ENCODE measurements at places on chromosomes 1 and 21. TPM values are rescaled to one million over a fixed set of nuclear protein-coding genes. Genes with fewer than 3 reads are reported as not detected.

GRCh38 chr1:28301368-28302174, 27.3 kb upstream of the MED18 start:
- peaks cover 6% of the 10 kb centered on the region for H3K27me3 ChIP-seq
- no peak overlapping the region for H3K4me3 ChIP-seq
- no peaks in the 10 kb centered on the region for H3K36me3 ChIP-seq
- peak; percentile 67 for DNase-seq

- peaks cover 12% of the 10 kb centered on the region for H3K4me1 ChIP-seq
- H3K36me3 ChIP-seq = no peaks in the 10 kb centered on the region
- H3K27ac ChIP-seq = no peak overlapping the region
- H3K27me3 ChIP-seq = peaks cover 6% of the 10 kb centered on the region
- DNase-seq = no peak
These were observed 12.8 kb downstream of the XCL1 start for GRCh38 chr1:168589167-168589566.

- no peaks in the 10 kb centered on the region for H3K36me3 ChIP-seq
- no peaks in the 10 kb centered on the region for H3K27me3 ChIP-seq
These were observed 457.2 kb upstream of the ADAMTS5 start for GRCh38 chr21:27423906-27424595.

GRCh38 chr1:78355656-78356055, 135.1 kb upstream of the PTGFR start:
- H3K27me3 ChIP-seq = peaks cover 5% of the 10 kb centered on the region
- H3K4me3 ChIP-seq = no peak overlapping the region
- peaks cover 11% of the 10 kb centered on the region for H3K4me1 ChIP-seq
- H3K27ac ChIP-seq = no peak overlapping the region
- no peak for DNase-seq

GRCh38 chr1:67893126-67893495, 59.8 kb upstream of the GNG12 start:
- H3K4me3 ChIP-seq = no peak overlapping the region
- peak overlapping the region; percentile 33 for H3K27ac ChIP-seq
- peaks cover 89% of the 10 kb centered on the region for H3K4me1 ChIP-seq
- peaks cover 8% of the 10 kb centered on the region for H3K36me3 ChIP-seq
- no peak for DNase-seq

DNA sequence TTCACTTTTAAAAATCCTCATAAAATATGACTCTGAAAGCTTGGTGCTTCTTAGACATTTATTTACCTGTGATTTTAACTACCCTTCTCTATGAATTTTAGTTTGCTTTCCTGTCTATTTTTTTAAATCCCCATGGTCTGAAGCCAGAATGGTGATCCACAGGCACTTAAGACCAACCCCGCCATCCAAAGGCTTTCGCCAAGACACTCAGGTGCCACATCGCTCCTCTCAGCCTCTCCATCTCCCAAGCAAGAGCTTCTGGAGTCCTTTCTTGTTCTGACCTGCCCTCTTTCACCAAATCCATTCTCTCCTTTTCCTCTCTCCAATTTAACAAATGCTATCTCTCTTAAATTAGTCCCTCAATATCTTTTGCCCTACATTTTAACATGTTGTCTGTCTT, 464.6 kb downstream of the PCP4 start:
- H3K27me3 ChIP-seq = no peaks in the 10 kb centered on the region
- peaks cover 6% of the 10 kb centered on the region for H3K36me3 ChIP-seq
- H3K4me1 ChIP-seq = no peaks in the 10 kb centered on the region
- DNase-seq = no peak
- no peak overlapping the region for H3K4me3 ChIP-seq

- H3K36me3 ChIP-seq = no peaks in the 10 kb centered on the region
- H3K4me1 ChIP-seq = no peaks in the 10 kb centered on the region
- H3K4me3 ChIP-seq = no peak overlapping the region
- no peak overlapping the region for H3K27ac ChIP-seq
- peaks cover 2% of the 10 kb centered on the region for H3K27me3 ChIP-seq
These were observed 643.7 kb upstream of the NR5A2 start for GRCh38 chr1:199383793-199384192.

GRCh38 chr1:8197493-8198282, 120.2 kb upstream of the SLC45A1 start:
- peaks cover 54% of the 10 kb centered on the region for H3K4me1 ChIP-seq
- H3K36me3 ChIP-seq = no peaks in the 10 kb centered on the region
- peak overlapping the region; percentile 63 for H3K4me3 ChIP-seq
- peak overlapping the region; percentile 79 for H3K27ac ChIP-seq
- DNase-seq = peak; percentile 83

- peaks cover 4% of the 10 kb centered on the region for H3K36me3 ChIP-seq
- H3K4me3 ChIP-seq = no peak overlapping the region
- H3K27ac ChIP-seq = no peak overlapping the region
These were observed 7.9 kb downstream of the LYST start for GRCh38 chr1:235858766-235859165.

DNA sequence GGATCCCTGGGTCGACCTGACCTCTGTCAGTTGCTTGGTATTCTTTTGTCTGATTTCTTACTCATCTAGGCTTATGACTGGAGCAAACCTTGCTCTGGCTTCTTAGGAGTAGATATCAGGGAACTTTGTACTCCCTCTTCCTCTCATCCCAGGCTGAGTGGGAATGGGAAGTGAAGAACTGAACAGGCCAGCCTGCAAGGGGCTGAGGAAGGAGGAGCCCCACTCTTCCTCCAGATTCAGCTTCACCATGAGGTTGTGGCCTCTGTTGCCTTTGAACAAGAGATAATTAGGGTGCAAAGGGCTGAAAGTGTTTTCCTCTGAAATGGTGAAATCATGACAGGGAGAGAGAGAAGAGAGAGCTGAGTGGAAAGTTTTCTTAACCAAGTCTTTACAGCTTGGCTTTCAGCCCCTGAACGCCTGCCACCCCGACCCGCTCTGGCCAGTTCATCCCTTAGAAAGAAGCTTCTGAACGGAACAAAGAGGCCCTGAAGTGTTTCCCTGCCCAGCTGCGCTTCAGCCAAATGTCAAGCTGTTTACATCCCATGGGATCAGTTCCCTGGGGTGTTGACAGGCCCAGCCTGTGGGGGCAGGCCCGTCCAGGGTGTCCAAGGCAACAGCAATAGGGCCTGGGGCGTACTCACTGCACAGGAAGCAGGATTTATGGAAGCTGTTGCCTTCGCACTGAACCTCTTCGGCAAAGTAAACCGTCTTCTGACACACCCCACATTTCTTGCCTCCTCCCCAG, 11.2 kb downstream of the CSRP1 start:
- DNase-seq = peak; percentile 44
- H3K4me1 ChIP-seq = peaks cover 91% of the 10 kb centered on the region
- H3K27me3 ChIP-seq = peaks cover 20% of the 10 kb centered on the region
- H3K36me3 ChIP-seq = peaks cover 88% of the 10 kb centered on the region
- peak overlapping the region; percentile 66 for H3K4me3 ChIP-seq
- H3K27ac ChIP-seq = peak overlapping the region; percentile 90

DNA sequence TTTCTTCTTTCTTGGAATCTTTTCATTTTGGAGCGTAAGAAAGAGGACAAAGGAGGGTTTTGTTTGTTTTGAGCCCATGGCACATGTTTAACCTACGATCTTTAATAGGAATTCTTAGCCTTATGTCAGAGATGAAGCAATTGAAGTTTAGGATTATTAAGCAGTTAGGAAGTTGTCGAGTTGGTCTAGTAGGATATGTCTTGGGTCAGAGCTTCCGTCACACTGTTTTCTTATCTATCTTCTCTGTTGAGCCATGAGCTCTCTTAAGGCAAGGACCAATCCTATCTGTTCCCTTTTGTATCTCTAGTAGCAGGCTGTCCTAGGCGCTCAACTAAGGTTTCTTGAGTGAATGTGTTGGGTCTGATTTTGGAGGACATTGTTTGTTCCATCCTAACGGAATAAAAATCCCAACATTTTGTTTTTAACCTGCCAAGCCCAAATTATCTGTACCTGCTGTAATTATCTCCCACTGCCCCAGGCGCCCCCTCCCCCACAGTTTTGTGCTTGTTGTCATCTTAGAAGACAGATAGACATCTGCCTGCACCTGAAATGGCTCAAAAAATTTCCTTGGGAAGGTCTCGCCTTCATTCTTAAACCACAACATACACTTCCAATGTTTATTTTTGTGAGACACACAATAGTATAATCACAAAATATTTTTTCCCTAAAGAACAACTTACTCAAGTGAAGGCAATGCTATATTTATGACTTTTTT, 95.3 kb upstream of the GADD45A start:
- no peak for DNase-seq
- peak overlapping the region; percentile 63 for H3K27ac ChIP-seq
- H3K4me1 ChIP-seq = peaks cover 47% of the 10 kb centered on the region
- no peaks in the 10 kb centered on the region for H3K27me3 ChIP-seq
- no peak overlapping the region for H3K4me3 ChIP-seq

DNA sequence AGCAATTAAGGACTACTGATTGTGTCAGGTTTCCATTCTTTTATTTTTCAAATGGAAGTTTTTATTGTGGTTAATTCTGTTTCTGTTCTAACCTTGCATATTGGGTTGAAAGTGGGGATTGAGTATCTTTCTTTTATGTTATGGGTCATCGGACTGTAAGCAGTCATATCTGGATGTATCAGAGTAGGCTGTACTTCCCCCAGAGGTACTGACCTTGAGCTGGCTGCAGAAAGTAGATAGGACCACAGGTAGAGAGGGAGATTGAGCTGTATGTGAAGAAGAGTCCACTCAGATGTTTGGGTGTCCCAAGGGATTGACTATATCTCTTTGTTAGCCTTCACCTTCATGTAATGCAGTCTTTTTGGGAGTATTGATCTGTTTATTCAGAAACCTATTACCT, 20.5 kb upstream of the ALG14 start:
- H3K27ac ChIP-seq = no peak overlapping the region
- no peak overlapping the region for H3K4me3 ChIP-seq
- H3K36me3 ChIP-seq = no peaks in the 10 kb centered on the region
- peaks cover 4% of the 10 kb centered on the region for H3K4me1 ChIP-seq
- no peak for DNase-seq

GRCh38 chr1:221101807-221102605, 222.8 kb downstream of the HLX start:
- H3K4me1 ChIP-seq = peaks cover 66% of the 10 kb centered on the region
- H3K27ac ChIP-seq = peak overlapping the region; percentile 73
- DNase-seq = peak; percentile 84
- H3K36me3 ChIP-seq = peaks cover 22% of the 10 kb centered on the region
- peak overlapping the region; percentile 24 for H3K4me3 ChIP-seq
- H3K27me3 ChIP-seq = peaks cover 4% of the 10 kb centered on the region

GRCh38 chr1:52955129-52955970, 28.3 kb downstream of the SCP2 start:
- peaks cover 16% of the 10 kb centered on the region for H3K4me1 ChIP-seq
- DNase-seq = peak; percentile 83
- peak overlapping the region; percentile 75 for H3K4me3 ChIP-seq
- peak overlapping the region; percentile 84 for H3K27ac ChIP-seq
- H3K36me3 ChIP-seq = peaks cover 10% of the 10 kb centered on the region
- H3K27me3 ChIP-seq = no peaks in the 10 kb centered on the region

DNA sequence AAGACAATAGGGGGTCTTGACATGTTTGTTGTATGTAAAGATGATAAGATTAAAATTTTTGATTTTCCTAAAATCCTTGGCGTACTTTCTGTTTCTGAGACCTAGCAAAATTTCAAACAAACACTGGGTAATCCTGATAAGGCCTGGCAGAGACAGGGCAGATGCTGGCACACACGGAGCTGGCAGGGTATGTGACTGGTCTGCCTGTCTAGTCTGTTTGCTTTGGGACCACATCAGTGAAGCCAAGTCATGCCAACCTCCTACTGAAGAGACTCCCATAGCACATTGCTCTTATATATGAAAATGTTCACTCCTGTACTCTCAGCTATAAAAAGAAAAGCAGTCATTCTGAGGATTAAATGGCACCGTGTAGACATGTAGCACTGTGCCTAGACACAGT, 14.1 kb downstream of the TOR3A start:
- H3K4me1 ChIP-seq = peaks cover 19% of the 10 kb centered on the region
- peaks cover 23% of the 10 kb centered on the region for H3K27me3 ChIP-seq
- peak overlapping the region; percentile 44 for H3K27ac ChIP-seq
- DNase-seq = no peak
- H3K4me3 ChIP-seq = no peak overlapping the region

DNA sequence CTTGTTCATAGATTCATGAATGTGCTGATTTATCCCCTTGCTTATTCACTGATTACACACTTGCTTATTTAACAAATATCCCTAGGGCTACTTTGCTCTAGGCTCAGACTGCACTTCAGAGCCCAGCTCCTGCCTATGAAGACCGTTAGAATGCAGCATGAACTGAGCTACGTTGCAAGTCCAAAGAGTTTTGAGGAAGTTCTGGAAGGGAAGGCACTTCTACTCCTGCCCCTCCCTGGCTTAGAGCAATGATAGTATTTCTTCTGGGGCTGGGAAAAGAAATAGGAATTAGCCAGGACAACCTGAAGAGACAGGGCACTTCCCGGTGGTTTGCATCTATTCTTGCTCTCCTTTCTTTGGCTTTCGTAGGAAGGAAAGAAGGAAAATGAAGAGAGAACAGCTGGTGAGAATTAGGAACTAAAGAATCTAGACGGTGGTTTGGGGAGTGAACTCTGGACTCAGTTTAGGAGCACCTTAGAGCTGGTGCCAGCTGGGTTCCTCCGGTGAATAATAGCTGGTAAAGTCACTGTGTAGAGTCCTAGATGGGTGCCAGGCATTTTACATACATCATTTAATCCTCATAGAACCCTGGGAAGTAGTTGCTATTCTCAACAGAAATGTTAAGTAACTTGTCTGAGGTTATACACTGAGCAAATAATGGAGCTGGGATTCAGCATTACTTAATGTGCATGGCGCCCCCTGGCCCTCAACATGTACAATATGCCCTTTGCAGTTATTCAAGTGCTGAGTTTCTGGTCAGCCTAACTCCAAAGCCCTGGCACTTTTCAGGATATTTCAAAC, 65.9 kb downstream of the NDUFS5 start:
- peaks cover 49% of the 10 kb centered on the region for H3K4me1 ChIP-seq
- H3K4me3 ChIP-seq = no peak overlapping the region
- no peak overlapping the region for H3K27ac ChIP-seq
- H3K27me3 ChIP-seq = peaks cover 2% of the 10 kb centered on the region

DNA sequence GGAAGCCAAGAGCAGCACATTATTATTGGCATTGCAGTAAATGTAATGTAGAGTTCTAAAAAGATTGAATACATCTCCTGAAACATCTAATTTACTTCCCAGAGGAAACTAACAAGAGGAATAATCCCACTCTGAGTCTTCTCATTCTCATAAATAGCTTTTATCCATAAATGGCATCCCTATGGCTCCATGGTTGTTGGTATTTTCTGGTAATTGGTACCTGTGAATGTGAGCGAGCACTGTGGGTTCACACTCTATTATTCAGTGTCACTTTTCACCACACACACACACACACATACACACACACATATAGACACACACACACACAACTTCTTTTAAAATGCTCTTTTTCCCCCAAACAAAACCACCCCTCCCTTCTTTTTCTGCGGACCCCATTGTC, 4.7 kb upstream of the WLS start:
- H3K4me1 ChIP-seq = peaks cover 12% of the 10 kb centered on the region
- peaks cover 25% of the 10 kb centered on the region for H3K27me3 ChIP-seq
- H3K27ac ChIP-seq = no peak overlapping the region
- H3K36me3 ChIP-seq = no peaks in the 10 kb centered on the region

GRCh38 chr1:35448344-35448801, 108.8 kb downstream of the KIAA0319L start:
- peaks cover 51% of the 10 kb centered on the region for H3K4me1 ChIP-seq
- peak overlapping the region; percentile 55 for H3K4me3 ChIP-seq
- H3K27me3 ChIP-seq = no peaks in the 10 kb centered on the region
- peak; percentile 89 for DNase-seq
- H3K27ac ChIP-seq = peak overlapping the region; percentile 96

Gene OR2G2
- total RNA-seq = not detected

Gene CLCA1
- not detected for total RNA-seq

Gene TDRD10
- not detected for total RNA-seq

Gene CLDN17
- total RNA-seq = not detected

Gene SLC30A10
- not detected for total RNA-seq

Gene XCL1
- total RNA-seq = not detected

Gene SYT11
- total RNA-seq = 50.1 TPM

Gene TSPAN1
- 0.85 TPM for total RNA-seq
